ENCODE measurements at places on chromosomes 2 and 18.

DNA sequence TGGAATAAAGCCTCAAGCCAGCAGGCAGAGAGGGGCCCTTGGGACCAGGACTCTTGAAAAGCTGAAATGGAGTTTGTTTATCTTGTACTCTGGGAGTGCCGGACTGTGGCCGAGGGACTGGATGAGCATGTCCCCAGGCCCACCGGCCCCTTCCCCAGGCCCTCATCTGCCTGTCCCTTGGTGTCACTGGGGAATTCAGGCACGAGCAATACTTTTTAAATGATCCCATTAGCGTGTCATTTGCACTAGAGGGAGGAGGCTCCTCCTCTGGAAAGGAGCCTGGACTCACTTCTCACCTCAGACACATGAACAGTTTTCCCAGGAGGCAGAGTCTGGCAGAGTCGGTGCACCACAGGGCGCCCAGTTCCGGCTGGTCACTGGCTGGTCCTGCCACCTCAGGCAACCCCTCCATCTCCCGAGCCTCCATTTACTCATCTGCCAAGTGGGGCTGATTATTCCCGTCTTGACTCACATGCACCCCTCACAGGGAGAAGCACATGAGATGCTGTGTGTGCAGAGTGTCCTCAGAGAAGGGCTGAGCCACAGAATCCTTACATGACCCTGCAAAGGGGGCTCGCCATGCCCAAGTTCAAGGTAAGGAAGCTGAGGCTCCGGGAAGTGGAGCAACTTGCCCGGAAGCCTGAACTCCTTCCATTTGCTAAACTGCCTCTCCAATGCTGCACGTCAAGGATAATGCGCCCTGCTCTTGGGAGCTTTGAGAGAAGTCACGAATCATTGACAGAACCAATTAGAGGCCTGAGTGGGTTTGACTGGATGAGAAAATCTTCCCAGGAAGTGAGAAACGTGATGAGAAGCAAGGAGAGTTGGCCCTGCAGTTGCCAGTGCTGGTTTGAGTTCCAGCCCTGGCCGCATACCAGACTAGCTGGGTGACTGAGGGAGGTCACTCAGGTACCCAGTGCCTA is 26.7 kb downstream of the CIB4 start:
- no peak for DNase-seq

DNA sequence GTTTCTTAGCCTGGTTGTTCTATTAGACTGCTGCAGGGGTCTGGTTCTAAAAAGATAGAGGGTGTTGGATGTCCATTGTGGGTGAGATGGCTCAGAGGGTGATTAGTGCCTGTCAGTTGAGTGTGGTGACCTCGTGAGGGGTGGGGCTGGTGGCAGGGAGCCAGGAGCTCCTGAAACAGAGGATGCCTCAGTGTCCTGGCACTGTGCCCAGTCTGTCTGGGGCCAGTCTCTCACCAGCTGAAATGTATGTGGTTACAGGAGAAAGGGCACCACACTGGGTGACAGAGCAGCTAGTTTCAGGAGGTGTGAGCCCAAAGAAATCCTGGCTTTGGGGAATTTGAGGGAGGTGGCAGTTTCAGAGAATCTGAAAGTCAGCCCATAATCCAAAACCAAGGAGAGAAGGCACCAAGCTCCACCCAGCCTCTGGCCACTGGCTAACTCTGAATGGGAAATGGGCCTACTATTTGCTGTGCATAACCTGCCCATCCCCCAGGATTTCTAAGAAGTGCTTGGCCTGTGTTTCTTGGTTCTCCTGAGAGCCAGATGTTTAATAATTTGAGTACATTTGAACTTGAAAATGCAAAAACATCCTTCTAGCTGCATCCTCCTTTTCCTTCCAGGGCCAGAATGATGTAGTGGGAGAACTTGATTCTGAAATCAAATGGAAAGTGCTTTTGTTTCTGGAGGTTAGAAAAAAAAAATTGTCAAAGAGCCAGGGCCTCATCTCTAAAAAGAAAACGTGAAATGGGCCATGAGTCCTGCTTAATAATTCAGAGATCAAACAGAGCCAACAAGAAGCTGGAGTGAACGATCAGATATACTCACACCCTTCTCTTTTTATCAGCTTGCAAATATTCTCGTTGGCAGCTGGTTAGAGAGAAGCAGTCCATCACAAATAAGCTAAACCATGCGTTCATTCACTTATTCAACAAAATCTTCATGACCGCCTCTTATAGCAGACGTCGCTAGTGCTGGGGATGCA is 92.3 kb downstream of the B3GNT2 start:
- DNase-seq: no peak

DNA sequence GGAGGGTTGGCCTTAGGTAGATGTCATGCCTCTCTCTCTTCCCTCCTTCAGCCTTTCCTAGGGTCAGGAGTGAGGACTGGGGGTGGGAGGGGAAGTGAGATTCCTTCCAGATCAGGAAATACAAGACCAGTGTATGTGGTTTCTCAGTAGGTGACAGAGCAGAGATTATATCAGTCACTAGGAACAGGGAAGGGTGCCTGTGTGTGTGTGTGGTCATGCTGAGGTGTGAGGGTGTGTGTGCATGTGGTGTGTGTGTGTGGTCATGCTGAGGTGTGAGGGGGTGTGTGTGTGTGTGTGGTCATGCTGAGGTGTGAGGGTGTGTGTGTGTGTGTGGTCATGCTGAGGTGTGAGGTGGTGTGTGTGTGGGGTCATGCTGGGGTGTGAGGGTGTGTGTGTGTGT is 259.8 kb downstream of the LOXHD1 start:
- no peak for DNase-seq

- DNase-seq: no peak
These were observed 44.0 kb downstream of the COLEC12 start for GRCh38 chr18:456361-457139.

DNA sequence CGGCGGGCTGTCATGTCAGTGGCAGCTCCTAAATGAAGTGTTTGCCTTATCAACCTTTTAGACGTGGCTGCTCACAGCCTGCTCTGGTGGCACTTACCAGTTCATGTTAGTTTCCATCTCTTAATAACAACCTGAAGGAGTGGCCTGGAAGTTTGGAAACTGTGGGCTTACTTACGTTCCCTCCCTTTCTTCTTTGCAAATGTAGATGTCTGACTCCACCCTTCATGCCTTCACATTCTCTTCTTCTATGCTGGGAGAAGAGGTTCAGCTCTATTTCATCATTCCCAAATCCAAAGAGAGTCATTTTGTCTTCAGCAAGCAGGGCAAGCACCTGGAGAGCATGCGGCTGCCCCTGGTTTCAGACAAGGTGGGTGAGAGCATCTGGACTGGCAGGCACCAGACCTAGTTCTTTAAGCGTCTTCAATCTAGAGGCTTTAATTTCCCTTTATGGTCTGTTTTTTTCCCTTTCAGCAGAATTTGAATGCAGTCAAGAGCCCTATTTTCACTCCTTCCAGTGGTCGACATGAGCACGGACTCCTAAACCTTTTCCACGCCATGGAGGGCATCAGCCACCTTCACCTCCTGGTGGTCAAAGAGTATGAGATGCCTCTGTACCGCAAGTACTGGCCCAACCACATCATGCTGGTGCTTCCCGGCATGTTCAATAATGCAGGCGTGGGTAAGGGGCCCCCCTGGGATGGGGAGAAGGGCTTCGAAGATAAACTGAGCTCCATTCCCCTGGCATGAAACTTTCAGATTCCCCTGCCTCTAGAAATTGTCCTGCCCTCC is 92.4 kb downstream of the ESCO1 start:
- DNase-seq: no peak

DNA sequence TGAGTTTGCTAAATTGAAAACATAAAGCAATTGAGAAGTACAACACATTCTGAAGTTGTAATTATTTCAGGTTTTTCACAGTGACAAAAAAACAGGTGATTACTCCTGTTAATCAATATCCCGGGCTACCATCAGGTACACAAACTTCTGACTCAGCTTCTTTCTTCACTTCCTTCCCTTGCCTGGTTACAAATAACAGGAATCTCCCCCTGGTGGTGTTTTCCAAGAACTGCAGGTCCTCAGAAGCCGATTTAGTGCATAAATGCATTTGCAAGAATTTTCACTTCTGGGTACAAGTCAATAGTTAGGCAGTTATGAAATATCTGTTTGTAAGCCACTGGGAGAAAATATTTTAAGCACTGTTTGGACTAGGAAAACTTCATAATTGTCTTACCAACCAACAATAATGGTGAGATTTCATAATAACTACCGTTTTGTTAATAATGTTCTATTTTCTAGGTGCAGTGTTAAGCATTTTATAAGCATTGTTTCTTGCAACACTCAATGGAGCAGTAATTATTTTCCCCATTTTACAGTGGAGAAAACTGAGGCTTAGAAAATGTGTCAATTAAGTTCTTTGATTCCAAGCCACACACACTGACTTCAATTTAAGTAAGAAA is 12.4 kb upstream of the GMCL1 start:
- peak; percentile 48 for DNase-seq

DNA sequence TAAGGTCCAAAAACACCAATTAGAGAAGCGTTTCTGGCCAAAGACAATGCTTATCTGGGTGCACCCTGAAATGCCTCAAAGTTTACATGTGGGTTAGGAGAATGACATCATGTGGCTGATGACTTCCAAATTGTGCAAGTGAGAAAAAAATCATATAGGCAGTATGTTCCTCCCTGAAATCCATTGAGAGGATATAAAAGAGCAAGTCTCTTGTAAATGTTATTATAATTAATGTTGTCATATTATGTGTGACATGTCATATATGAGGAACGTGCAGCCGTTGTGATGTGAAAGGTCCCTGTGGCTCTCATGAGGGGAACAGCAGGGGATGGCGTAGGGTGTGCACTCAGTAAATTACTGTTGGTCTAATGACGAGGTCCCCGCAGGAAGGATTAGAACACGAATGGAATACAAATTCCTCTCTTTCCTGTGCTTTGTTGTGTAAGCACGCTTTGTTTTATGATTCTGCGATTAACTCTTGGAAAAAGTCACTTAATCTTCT is 290.8 kb downstream of the PRKCE start:
- no peak for DNase-seq

DNA sequence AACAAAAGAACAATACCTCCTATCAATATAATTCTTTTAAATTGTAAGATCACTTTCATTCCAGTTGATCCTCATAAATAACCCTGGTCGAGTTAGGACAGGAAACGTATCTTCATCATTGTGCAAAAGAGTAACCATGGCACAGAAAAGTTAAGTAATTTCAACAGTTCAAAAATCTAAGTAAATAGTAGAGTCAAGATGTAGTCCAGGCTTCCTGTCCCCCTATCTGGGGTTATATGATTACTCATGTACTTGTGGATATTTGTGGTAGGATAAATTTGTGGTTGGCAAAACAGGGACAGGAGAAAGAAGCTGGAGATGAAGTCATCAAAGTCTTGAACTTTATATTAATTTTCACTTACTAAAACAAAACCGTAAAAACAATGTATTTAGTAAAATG is 772.6 kb downstream of the TSN start:
- DNase-seq: no peak

- DNase-seq: no peak
These were observed 88.8 kb downstream of the USP40 start for GRCh38 chr2:233477548-233478433.

- no peak for DNase-seq
These were observed 197.0 kb upstream of the MEIS1 start for GRCh38 chr2:66237803-66238379.

DNA sequence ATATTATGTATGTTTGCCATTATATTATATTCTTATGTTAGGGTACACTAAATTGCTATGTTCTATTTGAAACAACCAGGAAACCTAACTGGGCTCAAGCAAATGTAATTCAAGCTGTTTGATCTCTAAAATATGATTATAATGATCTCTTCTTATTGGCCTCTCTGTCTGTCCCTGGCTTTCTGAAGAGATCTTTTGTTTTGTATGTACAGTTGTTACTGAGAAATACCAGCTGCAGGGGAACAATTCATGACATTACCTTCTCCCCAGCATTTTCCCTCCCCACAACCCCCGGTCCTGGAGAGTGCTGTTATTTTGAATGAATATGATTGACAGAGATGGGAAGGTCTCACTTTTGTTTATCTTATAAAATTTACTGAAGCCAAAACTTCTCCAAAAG is 54.8 kb upstream of the CD28 start:
- DNase-seq: no peak

DNA sequence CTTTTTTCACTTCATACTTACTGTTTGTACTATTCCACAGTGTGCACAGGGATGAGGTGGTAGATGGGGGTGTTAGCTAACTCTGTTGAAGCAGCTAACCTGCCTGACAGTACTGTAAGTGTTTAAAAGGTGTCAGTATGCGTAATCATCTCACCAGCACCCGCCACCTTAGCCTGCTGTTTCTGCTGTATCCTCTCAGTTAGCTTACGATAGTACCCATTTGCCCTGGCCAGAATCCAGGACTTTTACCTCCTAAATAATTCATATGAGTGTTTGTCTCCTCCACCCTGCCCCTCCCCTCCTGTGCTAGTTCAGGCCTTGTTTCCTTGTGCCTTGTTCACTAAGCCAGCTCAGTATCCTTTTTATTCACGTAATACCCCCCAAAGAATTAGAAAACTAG is 34.2 kb downstream of the TRAPPC12 start:
- DNase-seq: no peak

GRCh38 chr2:238294393-238295143 is 6.2 kb upstream of the PER2 start:
- no peak for DNase-seq

All from activated T-helper 9 cell treated with anti-CD3 and anti-CD28 coated beads, Interleukin-2, amount 50 U/mL, for 16 hours (primary cell).